ENCODE measurements at places on chromosomes 3 and 15.
A peak's percentile ranks its signal among the peaks of the same experiment; 100 is the strongest.

- DNase-seq = no peak
Measured at GRCh38 chr3:37909067-37909911, 47.6 kb downstream of the CTDSPL start.

DNA sequence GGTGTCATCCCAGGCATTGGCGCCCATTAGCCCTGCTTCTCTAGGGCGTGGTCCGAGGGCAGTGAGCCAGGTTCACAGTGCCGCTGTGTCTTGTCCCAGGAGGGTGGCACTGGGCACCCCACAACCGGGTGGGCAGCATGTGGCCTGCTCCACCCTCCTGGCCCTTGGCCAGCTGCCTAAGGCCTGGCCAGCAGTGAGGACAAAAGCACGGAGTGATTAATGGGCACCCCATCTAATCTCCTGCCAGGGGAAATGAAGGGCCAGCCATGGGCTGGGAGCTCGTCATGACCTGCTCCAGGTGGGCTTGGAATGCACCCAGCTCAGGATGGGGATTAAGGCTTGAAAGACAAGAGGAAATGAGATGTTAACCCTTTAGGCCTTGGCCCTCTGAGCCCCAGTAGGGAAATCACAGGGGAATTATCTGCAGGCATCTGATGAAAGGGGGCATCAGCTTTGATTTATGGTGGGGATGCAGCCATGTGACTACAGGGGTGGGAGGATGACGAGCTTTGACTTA lies 5.2 kb downstream of the THSD4 start:
- no peak for DNase-seq

DNA sequence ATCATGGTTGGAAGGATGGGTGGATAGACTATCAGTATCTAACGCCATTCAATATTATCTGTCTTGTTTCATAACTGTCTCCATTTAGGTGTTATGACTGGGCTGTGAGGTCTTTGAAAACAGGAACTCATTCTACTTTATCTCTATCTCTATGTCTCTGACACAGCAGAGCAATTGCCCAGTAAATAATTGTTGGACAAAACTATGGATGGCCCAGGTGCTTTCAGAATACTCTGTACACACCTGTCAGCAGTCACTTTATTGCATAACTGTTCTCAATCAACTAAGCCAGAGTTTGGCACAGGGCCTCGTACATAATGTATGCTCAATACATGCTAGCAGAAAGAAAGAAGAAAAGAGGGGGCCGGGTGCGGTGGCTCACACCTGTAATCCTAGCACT lies 210.3 kb downstream of the OPA1 start:
- no peak for DNase-seq

DNA sequence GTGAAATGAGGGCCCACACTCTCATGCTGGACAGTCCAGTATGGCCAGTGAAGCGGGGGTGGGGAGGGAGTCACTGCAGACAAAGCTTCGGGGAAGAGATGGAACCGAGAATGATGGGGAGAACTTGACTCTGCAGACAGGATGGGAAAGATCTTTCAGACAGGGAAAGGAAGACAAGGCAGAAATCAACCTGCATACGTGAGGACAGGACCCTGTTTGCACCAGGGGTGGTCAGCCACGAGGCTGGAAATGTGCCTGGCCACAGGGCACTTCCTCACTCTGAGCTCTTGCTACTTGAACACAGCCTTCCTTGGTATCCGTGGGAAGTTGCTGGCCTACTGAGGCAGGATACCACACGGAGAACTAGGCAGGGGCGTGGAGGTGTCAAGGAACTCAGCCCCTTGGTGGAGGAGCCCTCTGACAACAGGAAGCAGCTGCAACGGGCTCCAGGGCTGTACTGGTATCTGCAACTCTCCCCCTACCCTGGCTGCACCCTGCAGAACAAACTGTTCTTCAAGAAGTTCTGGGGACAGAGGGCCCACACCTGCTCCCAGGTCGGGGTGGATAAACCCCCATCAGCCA lies 9.3 kb upstream of the SRP14 start:
- peak; percentile 56 for DNase-seq

DNA sequence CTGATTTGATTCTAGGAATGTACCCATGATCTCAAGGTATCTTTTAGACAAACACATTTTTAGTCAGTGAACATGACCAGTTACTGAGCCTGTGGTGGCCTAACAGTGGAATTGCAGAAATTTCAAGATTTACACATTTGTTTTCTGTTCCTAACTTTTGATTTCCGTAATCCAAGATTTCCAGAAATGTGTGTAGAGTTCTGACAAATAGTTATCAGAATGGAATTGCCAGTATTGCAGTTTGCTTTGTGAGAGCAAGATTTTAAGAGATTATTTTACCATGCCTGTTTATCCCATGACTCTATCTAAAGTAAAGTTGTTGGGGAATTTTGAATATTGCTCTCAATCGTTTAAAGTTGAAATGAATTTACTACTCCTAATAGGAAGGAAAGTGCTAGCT lies 11.7 kb upstream of the UTS2B start:
- DNase-seq = no peak

DNA sequence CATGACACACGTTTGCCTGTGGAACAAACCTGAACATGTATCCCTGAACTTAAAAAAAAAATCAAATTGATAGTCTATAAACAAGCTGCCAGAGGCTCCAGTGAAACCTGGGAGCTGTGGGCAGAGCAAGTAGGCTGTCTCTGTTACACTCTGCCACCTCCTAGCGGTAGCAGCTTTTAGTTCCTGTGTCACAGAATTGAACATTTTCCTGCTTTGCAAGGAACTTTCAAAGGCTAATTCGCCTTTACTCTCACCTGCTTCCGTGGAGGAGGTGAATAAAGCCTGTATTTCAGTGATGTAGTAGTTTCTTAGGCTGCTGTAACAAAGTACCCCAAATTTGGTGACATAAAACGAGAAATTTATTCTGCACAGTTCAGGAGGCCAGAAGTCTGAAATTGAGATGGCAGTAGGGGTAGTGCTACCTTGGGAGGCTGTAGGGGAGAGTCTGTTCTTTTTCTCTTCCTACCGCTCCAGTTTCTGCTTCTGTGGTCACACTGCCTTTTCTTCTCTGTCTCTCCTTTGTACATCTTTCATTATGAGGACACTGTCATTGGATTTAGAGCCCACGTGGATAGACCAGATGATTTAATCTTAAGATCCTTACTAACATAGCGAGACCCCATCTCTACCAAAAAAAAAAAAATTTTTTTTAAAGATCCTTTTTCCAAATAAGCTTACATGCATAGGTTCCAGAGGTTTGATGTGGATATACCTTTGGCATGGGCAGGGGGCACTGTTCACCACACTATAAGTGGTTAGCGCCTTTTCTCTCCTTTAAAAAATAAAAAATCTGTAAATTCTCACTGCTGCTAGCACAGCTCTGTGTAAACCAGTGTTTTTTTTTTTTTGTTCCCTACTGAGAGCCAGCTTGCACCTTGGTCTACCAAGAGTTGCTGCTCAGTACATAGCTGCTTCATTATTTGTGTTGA lies 25.3 kb downstream of the FBXO22 start:
- DNase-seq = no peak

- no peak for DNase-seq
Measured at GRCh38 chr3:45215466-45215865, 10.6 kb downstream of the TMEM158 start.

DNA sequence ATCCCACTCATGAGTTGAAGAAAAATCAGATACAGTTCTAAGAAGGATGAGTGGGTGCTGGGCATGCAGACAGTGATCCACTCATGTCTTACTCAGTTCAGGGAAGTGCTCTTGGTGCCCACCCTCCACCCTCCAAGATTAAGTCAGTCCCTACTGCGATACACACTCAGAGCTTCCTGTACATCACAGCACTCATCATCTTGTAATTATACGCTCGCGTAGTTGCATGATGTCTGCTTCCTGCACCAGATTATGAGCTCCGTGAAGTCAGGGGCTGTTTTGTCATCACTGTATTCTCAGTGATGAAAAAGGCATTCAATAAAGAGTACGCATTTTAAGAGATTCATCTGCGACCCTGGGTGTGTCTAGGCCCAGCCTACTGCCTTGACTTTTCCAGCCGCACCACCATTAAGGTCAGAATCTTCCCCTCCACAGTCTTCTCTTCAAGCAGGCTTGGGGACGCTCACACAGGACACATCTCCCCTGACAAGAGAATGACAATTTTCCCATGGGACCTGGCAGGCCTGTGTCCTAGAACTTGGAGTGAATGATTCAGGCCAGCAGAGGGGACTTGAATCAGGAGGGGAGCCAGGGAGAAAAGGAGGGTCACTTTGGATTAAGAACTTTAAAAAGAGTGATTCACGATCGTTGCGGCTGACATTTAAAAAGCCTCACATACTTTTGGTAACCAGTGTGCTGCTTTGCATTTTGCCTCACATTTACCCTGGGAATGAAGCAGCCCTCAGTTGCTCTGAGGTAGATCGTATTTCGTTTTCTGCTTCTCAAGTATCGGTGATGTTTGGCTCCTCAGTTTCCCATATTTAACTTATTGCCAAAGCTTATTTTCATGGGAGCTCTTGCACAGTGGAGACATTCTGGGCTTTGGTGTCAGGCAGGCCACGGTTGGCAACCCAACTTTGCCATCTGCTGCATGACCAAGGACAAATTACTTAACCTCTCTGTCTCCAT lies 7.9 kb upstream of the PDE8A start:
- no peak for DNase-seq

- no peak for DNase-seq
Measured at GRCh38 chr15:87045746-87046145, 966.1 kb downstream of the AGBL1 start.

DNA sequence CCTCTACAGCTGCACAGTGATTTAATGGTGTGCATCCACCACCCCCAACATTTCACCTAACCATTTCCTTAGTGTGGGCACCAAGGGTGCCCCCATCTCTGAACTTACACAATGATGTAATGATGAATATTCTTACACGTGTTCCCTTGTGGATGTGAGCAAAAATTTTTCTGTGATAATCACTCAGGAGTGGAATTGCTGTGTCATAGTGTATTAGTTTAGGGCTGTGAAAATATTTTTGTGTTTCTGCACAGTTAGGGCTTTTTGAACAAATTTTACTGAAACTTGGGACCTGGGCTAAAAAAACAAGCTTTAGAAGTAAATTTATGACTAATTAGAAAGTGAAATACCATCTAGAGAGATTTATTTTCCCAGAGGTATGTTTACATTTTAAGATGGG lies 134.5 kb upstream of the CCNL1 start:
- DNase-seq = no peak

DNA sequence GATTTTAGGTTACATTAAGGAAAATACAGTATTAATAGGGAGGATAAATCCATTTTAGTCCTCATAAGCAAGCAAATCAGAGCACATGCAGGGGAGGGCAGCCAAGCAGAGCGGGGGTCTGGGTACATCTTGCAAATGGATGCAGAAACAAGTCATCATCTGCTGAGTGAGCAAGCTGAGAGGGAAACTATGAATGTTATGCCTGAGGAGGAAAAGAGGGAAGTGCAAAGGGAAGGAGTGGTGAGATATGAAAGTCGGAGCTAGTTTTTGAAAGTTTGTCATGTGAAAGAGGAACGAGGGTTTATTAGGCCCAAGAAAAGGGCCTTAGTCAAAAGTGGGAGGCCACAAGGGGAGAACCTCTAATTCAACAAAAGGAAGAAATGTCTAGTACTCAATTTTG lies 15.4 kb downstream of the PTX3 start:
- DNase-seq = no peak

DNA sequence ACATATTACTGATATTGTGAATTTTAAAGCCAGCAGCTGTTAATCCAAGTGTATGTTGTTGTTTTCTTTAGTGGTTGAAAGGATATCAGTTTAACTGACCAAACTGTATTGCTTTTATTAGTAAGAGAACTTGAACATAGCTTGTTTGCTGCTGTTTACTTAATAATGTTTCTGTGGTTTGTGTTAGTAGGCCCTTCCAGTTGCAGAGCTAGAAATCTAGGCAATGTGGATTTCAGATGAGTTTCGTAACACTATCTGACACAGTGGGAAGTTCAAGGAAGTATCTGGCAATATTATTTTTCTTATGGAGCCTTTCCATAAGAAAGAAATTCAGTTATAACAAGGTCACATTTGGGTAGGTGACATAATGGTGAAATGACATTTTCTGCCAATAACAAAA lies 18.5 kb downstream of the ZNF609 start:
- no peak for DNase-seq

- no peak for DNase-seq
Measured at GRCh38 chr3:13690636-13691035, 141.7 kb downstream of the FBLN2 start.

DNA sequence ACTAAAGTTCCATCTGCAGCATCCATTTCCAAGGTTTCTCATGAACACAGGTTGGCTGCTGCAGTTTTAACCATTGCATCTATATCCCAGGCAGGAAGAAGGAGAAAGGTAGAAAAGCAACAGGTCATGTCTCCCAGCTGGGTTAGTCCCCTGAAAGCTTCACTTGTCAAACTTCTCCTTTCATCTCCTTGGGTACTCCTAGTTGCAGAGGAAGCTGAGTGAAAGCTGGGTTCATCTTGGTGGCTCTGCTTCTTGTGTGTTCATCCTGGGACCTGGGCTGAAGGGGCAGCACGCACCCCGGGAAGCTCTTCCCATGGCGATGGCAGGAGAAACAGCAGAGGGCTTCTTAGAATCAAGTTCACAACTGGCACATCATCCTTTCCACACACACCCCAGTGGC lies 61.3 kb upstream of the NR2C2 start:
- no peak for DNase-seq

- no peak for DNase-seq
Measured at GRCh38 chr15:69462030-69462492, 9.4 kb downstream of the RPLP1 start.

DNA sequence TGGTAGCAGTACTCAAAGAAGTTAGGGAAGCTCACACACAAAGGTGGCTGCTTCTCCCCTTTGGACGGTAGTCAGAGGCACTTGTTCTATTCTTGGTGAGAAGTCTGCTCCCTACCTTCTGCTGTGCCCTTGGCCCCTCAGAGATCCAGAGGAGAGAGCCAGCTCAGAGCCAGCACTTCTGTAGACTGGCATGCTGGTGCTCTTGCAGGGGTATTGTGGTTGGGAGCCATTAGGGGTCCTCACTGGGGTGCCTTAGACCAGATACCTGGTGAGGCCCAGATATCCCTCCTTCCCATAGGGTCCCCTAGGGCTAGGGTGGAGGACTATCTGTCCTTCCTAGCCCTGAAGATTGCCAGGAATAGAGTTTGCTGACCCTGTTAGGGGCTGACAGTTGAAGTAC lies 140.6 kb downstream of the EEFSEC start:
- DNase-seq = no peak

DNA sequence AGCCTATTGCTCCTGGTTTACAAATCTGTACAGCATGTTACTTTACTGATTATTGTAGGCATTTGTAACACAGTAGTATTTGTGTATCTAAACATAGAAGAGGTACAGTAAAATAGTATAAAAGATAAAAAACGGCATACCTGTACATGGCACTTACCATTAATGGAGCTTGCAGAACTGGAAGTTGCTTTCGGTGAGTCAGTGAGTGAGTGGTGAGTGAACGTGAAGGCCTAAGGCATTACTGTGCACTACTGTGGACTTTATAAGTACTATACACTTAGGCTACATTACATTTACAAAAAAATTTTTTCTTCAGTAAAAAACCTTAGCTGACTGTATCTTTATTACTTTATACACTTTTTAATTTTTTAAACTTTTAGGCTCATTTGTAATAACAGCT lies 90.9 kb downstream of the RAP2B start:
- DNase-seq = no peak

GRCh38 chr15:63037976-63038720 lies 4.4 kb upstream of the TPM1 start:
- no peak for DNase-seq

Data from CD4-positive, alpha-beta T cell treated with Interleukin-1 beta for 1 hour (primary cell).